Activated CD8-positive, alpha-beta T cell treated with anti-CD3 and anti-CD28 coated beads, Interleukin-2, amount 10 ng/mL, durations not matched to agents 7 days and 5 days (primary cell): ENCODE measurements at places on chromosomes 3 and 15.

- H3K27me3 ChIP-seq = no peaks in the 10 kb centered on the region
- no peak overlapping the region for H3K4me3 ChIP-seq
- DNase-seq = no peak
- no peaks in the 10 kb centered on the region for H3K4me1 ChIP-seq
- no peak overlapping the region for H3K27ac ChIP-seq
These were observed 231.3 kb upstream of the SEMA6D start for GRCh38 chr15:47486040-47486439.

DNA sequence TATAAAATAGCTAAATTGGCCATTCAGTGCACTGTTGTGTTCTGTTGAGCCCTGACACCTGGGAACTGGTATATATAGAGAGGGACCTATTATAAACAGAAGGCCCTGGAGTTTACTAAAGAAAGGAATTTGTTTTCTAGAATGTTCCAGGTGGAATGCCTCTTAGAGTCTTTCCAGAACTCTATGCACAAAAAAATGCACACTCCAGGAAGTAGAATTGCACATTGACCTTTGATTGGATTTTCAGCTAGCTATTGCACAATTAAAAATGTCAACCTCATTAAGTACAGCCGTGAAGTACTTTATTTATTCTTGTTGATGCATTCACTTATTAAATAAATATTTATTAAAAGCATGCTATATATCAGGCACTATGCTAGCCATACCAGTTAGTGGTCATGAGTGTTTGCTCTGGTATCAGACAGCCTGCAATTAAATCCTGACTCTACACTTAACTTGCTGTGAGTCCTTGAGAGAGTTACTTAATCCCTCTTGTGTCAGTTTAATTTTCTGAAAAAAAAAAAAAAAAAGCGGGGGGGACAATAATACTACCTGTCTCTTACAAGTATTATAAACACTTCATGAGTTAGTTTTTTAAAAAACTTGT lies 40.8 kb downstream of the NDUFB4 start:
- H3K4me3 ChIP-seq = no peak overlapping the region
- no peaks in the 10 kb centered on the region for H3K36me3 ChIP-seq
- H3K27ac ChIP-seq = no peak overlapping the region
- DNase-seq = no peak
- no peaks in the 10 kb centered on the region for H3K27me3 ChIP-seq

- no peaks in the 10 kb centered on the region for H3K4me1 ChIP-seq
- H3K36me3 ChIP-seq = no peaks in the 10 kb centered on the region
- no peak overlapping the region for H3K4me3 ChIP-seq
- no peak for DNase-seq
- no peaks in the 10 kb centered on the region for H3K27me3 ChIP-seq
- no peak overlapping the region for H3K27ac ChIP-seq
These were observed 418.7 kb upstream of the CNTN6 start for GRCh38 chr3:674116-674515.

DNA sequence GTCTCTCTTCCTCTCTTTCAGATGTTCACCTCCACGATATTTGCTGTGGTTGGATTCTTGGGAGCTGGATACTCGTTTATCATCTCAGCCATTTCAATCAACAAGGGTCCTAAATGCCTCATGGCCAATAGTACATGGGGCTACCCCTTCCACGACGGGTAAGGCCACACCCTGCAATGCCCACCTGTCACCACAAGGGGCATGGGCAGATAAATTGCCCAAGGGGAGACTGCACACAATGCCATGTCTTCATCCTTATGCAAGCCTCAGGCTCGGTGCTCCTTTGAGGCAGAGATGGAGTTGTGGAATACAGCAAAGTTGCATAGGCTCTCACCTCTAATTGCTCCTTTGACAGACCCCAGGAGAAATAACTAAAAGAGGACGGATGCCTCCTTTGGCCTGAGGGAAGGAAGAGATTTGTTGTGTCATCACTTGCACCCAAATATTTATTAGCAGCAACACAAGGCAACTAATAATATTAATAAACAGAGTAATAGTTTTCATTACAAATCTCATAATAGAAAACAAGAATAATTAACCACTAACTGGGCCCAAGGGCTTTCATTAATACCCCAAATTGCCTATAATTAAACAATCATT lies 13.2 kb downstream of the TM4SF4 start:
- no peak overlapping the region for H3K27ac ChIP-seq
- H3K4me3 ChIP-seq = no peak overlapping the region
- H3K36me3 ChIP-seq = no peaks in the 10 kb centered on the region
- peaks cover 8% of the 10 kb centered on the region for H3K27me3 ChIP-seq

DNA sequence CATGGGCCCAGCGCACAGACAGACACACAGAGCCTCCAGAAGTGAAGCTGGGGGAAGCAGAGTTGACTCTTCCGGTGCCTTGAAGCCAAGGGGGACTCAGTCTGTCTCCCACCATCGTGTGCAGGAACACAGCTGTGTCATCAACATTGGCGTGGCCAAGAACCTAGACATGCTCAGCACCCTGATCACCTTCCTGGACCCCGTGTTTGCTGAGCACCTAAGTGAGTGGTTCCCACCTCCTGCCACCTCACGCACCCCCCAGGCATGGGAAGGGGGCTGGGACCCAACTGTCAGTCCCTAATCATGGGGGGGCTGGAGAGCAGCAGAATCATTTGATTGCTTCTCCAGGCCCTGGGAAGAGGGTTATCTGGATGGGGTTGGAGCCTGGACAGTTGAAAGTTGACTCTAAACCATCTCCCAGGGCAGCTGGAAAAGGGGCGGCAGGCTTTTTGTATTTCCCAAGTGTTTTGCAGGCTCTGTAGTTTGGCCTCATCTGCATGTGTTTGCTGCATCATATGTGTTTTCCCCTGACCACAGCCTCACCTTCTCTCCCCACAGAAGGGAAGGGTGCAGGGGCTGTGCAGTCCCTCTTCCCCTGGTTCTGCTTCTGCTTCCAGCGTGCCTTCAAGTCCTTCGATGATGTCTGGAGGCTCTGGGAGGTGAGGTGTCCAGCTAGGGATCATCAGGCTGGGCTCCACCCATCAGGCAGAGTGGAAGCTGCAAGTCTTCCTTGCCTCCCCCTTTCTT lies 12.8 kb downstream of the TBC1D21 start:
- H3K36me3 ChIP-seq = no peaks in the 10 kb centered on the region
- DNase-seq = no peak
- peaks cover 31% of the 10 kb centered on the region for H3K27me3 ChIP-seq
- H3K27ac ChIP-seq = no peak overlapping the region
- H3K4me3 ChIP-seq = no peak overlapping the region
- no peaks in the 10 kb centered on the region for H3K4me1 ChIP-seq

DNA sequence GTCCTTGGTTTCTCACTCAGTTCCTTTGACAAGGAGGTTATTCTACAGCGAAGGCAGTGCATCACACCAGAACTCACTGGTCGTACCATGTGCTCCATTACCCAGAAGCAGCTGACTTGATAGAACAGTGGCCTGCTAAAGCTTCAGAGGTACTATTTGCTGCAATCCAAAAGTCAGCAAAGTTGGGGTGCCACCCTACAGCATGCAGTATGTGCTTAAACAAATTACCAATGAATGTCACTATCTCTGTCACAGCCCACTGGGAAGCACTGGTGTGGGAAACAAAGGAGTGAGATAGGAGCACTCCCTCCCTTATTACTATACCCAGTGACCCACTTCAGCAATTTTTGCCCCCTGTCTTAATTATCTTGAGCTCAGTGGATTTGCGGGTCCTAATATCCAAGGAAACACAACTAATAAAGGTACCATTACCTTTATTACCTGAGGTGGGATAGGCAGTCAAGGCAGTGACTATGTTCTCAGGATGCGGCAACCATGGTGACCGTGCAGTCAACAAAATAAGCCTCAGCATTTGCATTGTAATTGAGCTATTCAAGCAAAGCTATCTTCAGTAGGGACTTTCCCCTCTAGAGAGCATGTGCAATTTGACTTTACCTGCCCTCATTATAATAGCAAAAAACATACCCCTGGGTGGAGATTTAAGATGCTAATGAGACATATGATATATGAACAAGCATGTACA lies 199.4 kb downstream of the OCA2 start:
- no peak for DNase-seq
- H3K4me3 ChIP-seq = no peak overlapping the region
- H3K4me1 ChIP-seq = no peaks in the 10 kb centered on the region
- H3K36me3 ChIP-seq = no peaks in the 10 kb centered on the region
- no peak overlapping the region for H3K27ac ChIP-seq
- no peaks in the 10 kb centered on the region for H3K27me3 ChIP-seq

- peaks cover 24% of the 10 kb centered on the region for H3K4me1 ChIP-seq
- no peaks in the 10 kb centered on the region for H3K36me3 ChIP-seq
- no peak for DNase-seq
- H3K27ac ChIP-seq = no peak overlapping the region
- peaks cover 15% of the 10 kb centered on the region for H3K27me3 ChIP-seq
These were observed 75.1 kb upstream of the ETV5 start for GRCh38 chr3:186184021-186184420.

DNA sequence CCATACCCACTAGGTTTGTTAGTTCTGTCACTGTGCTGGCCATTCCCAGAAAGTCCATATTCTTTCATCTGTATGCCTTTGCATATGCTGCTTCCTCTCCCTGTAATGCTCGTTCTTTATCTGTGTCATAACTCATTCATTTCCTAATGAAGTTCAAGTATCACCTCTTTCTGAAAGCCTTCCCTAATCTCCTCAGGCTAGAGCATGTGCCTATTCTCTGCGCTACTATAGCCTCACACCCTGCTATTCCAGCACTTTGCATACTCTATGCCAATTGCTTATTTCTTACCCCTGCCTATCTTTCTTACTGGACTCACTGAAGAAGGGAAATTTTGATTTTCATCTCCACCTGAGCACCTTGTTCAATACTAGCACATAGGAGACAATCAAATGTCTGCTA lies 25.6 kb upstream of the C2CD4B start:
- H3K4me3 ChIP-seq = no peak overlapping the region
- H3K36me3 ChIP-seq = no peaks in the 10 kb centered on the region
- peaks cover 35% of the 10 kb centered on the region for H3K27me3 ChIP-seq
- H3K27ac ChIP-seq = no peak overlapping the region
- DNase-seq = no peak

- no peak overlapping the region for H3K27ac ChIP-seq
- H3K36me3 ChIP-seq = peaks cover 27% of the 10 kb centered on the region
- peaks cover 40% of the 10 kb centered on the region for H3K4me1 ChIP-seq
- DNase-seq = no peak
- H3K27me3 ChIP-seq = peaks cover 26% of the 10 kb centered on the region
These were observed 34.6 kb downstream of the SH3BP5 start for GRCh38 chr3:15297608-15298350.

DNA sequence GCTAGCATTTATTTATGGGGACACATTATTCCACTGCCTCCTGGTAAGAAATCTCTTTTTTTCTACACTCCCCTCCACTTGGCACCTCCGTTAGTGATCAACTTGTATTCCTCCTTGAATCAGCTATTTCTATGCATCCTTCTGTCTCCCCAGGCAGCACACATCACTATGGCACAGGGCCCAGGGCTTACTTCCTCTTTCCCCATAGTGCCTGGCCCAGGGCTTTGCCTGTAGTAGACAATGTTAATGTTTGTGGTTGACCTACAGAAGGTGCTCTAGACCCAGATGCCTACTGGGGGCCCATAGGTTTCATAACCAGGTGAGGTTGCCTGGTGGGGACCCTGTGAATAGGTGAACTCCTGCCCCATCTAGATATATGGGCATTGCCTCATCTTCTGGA lies 44.9 kb downstream of the EPHB1 start:
- H3K36me3 ChIP-seq = no peaks in the 10 kb centered on the region
- H3K4me3 ChIP-seq = no peak overlapping the region
- H3K4me1 ChIP-seq = no peaks in the 10 kb centered on the region
- H3K27me3 ChIP-seq = peaks cover 27% of the 10 kb centered on the region

- no peak for DNase-seq
- H3K4me1 ChIP-seq = no peaks in the 10 kb centered on the region
- H3K4me3 ChIP-seq = no peak overlapping the region
- H3K27me3 ChIP-seq = no peaks in the 10 kb centered on the region
These were observed 77.6 kb downstream of the ZIC4 start for GRCh38 chr3:147328711-147329110.

GRCh38 chr3:82002986-82003642 lies 241.7 kb upstream of the GBE1 start:
- H3K27me3 ChIP-seq = no peaks in the 10 kb centered on the region
- no peaks in the 10 kb centered on the region for H3K4me1 ChIP-seq
- H3K36me3 ChIP-seq = no peaks in the 10 kb centered on the region
- H3K27ac ChIP-seq = no peak overlapping the region
- no peak for DNase-seq

DNA sequence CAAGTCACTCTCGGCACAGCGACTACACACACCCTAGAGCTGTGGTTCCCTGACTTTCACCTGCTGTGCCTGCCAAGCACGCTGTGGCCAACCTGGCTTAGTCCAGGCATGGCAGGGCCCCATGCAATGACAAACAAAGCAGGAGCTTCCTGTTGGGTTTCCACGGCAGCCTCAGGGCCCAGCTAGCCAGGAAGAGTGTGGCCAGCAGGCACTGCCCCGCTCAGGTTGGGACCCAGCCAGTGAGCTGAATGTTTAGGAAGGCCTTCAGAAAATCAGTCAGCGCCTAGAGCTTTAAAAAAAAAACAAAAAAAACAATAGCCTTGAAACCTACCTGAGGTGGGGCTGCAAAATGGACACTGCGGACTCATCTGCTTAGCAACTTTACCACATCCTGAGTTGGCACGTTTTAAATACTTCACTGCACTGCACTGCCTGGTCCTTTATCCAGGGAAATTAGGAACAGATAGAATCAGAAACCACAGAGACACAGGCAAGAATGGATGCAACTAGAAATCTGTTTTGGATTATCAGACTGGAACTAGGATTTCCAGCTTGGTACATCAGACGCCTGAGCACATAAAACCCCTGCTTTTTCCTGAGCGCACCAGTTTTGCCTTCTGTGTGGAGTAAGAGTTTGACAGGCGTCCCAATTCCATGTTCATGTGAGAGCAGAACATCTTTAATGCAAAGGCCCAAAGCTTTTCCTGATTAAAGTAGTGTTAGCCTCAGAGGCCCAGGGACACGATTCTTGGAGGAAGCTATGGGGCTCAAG lies 36.2 kb upstream of the LDHAL6B start:
- no peak for DNase-seq
- peaks cover 62% of the 10 kb centered on the region for H3K36me3 ChIP-seq
- H3K4me1 ChIP-seq = peaks cover 49% of the 10 kb centered on the region
- no peaks in the 10 kb centered on the region for H3K27me3 ChIP-seq
- H3K27ac ChIP-seq = peak overlapping the region; percentile 62
- H3K4me3 ChIP-seq = no peak overlapping the region

GRCh38 chr3:127044996-127045395 lies 62.1 kb downstream of the PLXNA1 start:
- no peaks in the 10 kb centered on the region for H3K36me3 ChIP-seq
- no peak overlapping the region for H3K4me3 ChIP-seq
- no peaks in the 10 kb centered on the region for H3K27me3 ChIP-seq
